Renal pelvis (tissue), 12 donors: ENCODE measurements at places on chromosomes 7 and 10.

GRCh38 chr10:88961266-88961665 lies 8.7 kb upstream of the ACTA2 start:
- DNase-seq: no peak

GRCh38 chr10:103563231-103564115 lies 70.0 kb downstream of the NEURL1 start:
- no peak for DNase-seq

DNA sequence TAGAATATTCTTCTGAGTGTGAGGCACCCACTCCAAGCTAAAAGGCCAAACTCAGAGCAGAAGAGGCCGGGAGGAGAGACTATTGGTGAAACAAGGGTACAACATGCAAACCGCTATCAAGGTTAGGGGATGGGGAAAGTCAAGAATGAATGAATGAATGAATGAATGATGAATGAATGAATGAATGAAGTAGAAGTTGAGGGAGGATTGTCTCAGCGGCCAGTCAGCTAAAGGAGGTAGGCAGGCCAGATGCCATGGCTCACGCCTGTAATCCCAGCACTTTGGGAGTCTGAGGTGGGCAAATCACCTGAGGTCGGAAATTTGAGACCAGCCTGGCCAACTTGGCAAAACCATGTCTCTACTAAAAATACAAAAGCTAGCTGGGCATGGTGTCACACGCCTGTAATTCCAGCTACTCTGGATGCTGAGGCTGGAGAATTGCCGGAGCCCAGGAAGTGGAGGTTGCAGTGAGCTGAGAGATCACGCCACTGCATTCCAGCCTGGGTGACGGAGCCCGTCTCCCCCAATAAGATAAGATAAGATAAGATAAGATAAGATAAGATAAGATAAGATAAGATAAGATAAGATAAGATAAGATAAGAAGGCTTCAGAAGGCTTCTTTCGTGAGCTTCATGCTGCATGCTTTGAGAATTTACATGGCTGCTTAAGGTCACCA lies 250.8 kb downstream of the CCDC3 start:
- DNase-seq: no peak

DNA sequence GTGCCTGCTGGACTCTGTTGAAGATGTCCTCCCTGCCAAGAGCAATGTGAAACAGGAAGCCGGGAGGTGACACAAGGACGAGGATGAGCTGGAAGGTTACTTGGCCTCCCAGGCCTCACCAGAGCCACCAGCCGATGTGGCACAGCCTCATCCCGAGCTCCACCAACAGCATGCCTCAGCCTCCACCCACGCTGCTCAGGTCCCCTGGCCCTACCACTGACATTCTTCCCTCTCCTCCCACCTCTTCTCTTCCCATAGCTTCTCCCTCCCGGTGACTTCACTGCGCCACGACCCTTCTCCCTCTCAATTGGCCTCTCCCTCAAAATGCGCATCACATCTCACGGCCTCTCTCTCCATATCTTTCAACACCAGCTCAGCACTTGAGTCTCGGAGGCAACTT lies 249.9 kb downstream of the SKAP2 start:
- no peak for DNase-seq

- peak; percentile 54 for DNase-seq
Measured at GRCh38 chr7:65216469-65216868, 157.2 kb upstream of the ZNF92 start.

- no peak for DNase-seq
Measured at GRCh38 chr10:64170791-64171190, 649.6 kb downstream of the REEP3 start.

- DNase-seq: no peak
Measured at GRCh38 chr10:3867454-3868270, 82.7 kb upstream of the KLF6 start.

DNA sequence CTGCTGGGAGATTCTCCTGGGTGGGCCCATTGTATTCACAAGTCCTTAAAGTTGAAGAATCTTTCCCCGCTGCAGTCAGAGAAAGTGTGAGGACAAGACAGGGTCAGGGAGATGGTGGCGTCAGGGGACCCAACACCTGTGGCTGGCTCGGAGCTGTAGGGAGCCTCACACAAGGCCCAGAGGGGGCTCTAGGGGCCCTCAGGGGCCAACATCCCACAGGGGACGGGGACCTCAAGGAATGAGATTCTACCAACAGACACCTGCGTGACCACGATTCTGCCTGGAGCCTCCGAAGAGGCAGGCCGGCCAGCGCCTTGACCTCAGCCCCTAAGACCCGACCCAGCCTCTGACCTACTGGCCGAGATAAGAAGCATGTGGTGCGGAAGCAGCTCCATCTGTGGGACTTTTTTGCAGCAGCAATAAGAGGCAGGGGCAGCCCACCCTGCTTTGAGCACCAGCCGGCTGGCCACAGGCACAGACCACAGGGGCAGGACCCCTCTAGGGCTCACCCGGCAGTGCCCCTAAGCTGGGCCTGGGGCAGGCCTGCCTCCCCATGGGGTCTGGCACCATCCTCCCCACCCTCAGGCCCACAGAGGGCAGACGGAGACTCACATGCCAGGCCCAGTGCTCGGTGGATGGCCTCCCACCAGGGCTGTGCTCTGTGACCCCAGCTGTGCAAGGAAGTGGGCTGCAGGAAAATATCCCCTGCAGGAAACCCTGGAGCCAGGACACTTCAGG lies 13.2 kb downstream of the RASGEF1A start:
- no peak for DNase-seq

DNA sequence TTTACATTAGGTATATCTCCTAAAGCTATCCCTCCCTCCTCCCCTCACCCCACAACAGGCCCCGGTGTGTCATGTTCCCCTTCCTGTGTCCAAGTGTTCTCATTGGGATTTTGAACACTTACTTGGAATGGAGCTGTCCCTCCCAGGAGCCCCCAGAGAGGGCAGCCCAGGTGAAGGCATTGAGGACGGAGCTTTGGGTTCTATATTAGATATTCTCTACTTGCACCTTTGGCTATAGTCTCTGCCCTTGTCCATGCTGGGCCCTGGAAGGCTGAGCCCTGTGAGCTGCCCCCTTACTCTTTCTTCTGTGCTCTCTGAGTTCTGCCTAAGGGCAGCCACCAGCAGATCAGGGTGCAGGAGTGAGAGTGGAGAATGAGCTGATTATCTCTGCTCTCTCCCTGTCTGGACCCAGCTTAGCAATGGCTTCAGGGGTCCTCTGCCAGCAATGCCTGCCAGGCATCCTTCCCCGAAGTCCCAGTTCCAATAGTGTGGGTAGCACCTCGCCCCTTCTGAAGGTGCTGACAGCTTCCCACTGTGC lies 11.2 kb downstream of the ADRA2A start:
- no peak for DNase-seq

- DNase-seq: no peak
Measured at GRCh38 chr7:18873734-18874336, 243.6 kb downstream of the TWIST1 start.

- no peak for DNase-seq
Measured at GRCh38 chr7:66790725-66791124, 50.2 kb downstream of the RABGEF1 start.

- DNase-seq: no peak
Measured at GRCh38 chr7:44285561-44285960, 39.8 kb downstream of the CAMK2B start.

DNA sequence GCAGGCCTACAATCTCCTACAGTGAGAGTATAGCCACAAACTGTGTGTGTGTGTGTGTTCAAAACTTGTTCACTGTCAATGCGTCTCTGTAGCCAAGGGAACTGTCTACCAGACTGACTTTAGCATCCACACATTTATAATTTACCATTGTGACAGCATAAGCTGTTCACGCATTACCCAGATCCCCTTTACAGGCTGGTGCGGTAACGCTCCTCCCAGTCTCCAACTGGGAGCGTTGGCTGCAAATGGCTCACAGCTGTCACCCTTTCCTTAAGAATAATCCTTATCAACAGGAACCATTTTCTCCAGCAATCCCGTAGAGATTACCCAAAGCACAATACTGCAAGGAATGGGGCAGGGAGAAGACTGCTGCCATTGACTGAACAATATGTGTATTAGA lies 199.5 kb downstream of the GPAM start:
- no peak for DNase-seq
